ENCODE measurements at places on chromosomes 3 and 15. TPM values are rescaled to one million over a fixed set of nuclear protein-coding genes. Genes with fewer than 3 reads are reported as not detected.

DNA sequence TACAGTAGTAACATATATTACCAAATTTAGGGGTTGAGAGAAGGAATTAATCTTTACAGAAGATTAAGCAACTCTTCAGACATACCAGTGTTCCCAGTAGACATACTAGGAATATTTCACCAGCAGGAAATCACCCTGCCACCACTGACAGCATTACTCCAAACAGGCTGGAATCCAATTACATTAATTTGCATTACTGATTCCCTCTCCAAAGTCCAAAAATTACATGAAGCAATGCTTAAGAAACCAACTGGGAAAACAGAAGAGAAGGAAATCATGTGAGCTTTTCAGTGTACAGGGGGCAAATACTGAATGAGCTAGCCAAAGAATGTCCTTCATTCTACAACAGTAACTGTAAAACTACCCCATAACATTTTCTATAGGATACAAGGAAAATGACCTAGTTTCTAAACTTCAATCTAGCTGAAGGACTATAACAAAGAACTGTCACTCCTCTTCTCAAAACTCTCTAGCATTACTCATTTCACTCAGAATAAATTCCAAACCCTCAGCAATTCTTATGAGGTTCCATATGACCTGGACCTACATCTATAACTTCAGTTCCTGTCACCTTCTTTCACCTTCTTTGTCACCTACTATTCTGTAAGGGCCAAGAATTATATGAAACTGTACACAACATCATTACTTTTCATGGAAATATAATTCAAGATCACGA is 72.7 kb downstream of the INO80 start:
- H3K4me3 ChIP-seq = no peak overlapping the region
- H3K36me3 ChIP-seq = peaks cover 91% of the 10 kb centered on the region
- no peak for DNase-seq
- no peaks in the 10 kb centered on the region for H3K4me1 ChIP-seq
- H3K27ac ChIP-seq = no peak overlapping the region

DNA sequence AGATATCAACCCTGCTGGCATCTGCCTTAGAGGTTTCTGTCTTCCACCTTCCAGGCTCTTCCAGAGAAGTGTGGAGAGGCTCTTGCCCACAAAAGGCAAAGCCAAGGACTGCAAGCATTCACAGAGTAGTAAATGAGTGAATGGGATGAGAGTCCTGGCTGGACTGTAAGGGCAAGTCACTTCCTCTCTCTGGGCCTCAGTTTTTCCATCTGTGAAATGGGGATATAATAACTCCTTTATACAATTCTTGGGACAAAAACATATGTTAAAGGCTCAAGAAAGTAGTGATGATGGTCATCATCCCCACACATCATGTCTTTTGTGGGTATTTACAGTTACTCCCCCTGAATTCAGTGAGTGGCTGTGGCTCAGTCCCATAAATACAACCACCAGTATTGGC is 10.7 kb upstream of the FGD5 start:
- peaks cover 65% of the 10 kb centered on the region for H3K27me3 ChIP-seq
- no peak for DNase-seq
- no peaks in the 10 kb centered on the region for H3K36me3 ChIP-seq
- peak overlapping the region; percentile 35 for H3K27ac ChIP-seq
- H3K4me3 ChIP-seq = no peak overlapping the region
- peaks cover 38% of the 10 kb centered on the region for H3K4me1 ChIP-seq

DNA sequence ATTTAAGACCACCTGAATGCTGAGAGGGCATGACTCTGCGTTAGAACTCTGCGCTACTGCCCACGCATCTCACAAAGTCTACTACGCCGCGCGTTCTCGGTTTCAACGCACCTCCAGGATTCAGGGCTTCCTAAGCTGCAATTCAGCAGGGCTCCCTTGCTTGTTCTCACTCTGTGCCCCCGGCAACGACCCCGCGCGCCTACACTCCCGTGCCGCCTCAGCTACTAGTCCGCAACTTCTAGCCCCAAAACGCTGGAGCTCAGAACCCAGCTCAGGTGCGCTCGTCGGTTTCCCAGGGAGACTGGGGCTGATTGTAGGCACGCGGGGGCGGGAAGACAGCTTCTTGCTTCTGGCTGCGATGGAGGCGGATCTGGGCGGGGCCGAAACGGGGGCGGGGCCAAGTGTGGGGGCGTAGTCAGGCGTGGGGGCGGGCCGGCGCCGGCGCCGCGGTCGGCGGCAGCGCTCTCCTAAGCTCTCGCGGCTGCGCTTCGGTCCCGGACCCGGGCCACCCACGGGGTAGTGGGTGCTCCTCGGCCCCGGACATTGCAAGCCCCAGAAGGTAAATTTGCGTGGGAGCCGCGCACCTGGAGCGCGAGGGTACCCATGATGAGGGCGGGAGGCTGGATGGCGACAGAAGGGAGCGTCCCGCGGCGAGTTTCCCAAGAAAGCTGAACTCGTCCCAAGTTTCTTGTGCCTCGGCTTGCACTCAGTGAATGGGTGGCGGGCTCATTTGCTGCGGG is at the start of gene ARHGEF26:
ARHGEF26 (plus strand) TSS at position 430 of the 740 bp plus-strand sequence. CDS start 603 bp downstream, outside the sequence.
- peaks cover 43% of the 10 kb centered on the region for H3K4me1 ChIP-seq
- no peaks in the 10 kb centered on the region for H3K36me3 ChIP-seq
- no peaks in the 10 kb centered on the region for H3K27me3 ChIP-seq
- peak within 1 kb of the TSS; percentile 45 for H3K27ac ChIP-seq
- peak within 1 kb of the TSS; percentile 74 for H3K4me3 ChIP-seq
- DNase-seq = peak; percentile 90

DNA sequence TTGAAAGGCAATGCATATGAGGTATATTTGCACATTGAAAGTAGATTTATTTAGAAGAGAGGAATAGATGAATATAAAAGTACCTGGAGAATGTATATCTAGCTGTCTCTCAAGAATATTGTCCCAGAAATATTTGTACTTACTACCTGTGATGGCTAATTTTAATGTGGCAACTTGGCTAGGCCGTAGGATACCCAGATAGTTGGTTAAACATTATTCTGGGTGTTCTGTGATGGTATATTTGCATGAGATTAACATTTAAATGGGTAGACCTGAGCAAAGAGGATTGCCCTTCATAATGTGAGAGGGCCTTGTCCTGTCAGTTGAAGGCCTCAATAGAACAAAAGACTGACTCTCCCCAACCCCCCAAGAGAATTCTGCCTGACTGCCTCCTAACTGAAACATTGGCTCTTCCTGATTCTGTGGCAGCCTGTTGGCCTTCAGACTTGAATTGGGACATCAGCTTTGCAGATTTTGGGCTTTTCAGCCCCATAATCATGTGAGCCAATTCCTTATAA is 69.4 kb upstream of the FILIP1L start:
- no peak overlapping the region for H3K4me3 ChIP-seq
- H3K27me3 ChIP-seq = no peaks in the 10 kb centered on the region
- DNase-seq = no peak
- H3K36me3 ChIP-seq = no peaks in the 10 kb centered on the region
- H3K4me1 ChIP-seq = peaks cover 7% of the 10 kb centered on the region

- H3K4me3 ChIP-seq = no peak overlapping the region
- H3K27me3 ChIP-seq = no peaks in the 10 kb centered on the region
- H3K27ac ChIP-seq = no peak overlapping the region
- no peaks in the 10 kb centered on the region for H3K36me3 ChIP-seq
Measured at GRCh38 chr3:102605153-102605552, 170.3 kb downstream of the ZPLD1 start.

- peaks cover 66% of the 10 kb centered on the region for H3K4me1 ChIP-seq
- H3K27ac ChIP-seq = peak within 1 kb of the TSS; percentile 83
- H3K27me3 ChIP-seq = peaks cover 85% of the 10 kb centered on the region
Measured at GRCh38 chr3:128492671-128493569, at the start of gene GATA2. TSS of gene GATA2 (minus strand) at chr3:128493201. CDS start at chr3:128487031, 6,170 bp downstream.

DNA sequence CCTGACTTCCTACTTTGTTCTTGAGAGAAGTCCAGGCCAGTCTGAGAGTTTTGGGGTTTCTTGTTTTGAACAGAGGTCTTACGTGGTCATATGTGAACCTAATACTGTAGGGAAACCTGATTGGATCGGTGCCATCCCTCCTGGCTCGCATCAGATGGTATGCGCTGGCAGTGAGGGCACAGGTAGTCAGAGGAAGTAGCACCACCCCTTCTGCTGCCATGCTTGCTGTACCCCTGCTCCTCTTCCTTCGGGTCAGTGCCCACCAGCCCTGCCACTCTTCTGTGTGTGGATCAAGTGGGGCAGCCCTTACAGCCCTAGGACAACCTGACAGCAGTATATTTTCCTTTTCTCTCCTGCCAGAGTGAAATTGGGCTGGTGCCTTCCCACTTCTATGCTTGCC is 39.7 kb downstream of the CHCHD6 start:
- no peak overlapping the region for H3K4me3 ChIP-seq
- peaks cover 14% of the 10 kb centered on the region for H3K4me1 ChIP-seq
- no peaks in the 10 kb centered on the region for H3K36me3 ChIP-seq
- H3K27me3 ChIP-seq = no peaks in the 10 kb centered on the region

GRCh38 chr3:88403319-88403718 is 253.6 kb downstream of the C3orf38 start:
- H3K27ac ChIP-seq = no peak overlapping the region
- H3K4me1 ChIP-seq = no peaks in the 10 kb centered on the region
- H3K27me3 ChIP-seq = no peaks in the 10 kb centered on the region
- no peak for DNase-seq

DNA sequence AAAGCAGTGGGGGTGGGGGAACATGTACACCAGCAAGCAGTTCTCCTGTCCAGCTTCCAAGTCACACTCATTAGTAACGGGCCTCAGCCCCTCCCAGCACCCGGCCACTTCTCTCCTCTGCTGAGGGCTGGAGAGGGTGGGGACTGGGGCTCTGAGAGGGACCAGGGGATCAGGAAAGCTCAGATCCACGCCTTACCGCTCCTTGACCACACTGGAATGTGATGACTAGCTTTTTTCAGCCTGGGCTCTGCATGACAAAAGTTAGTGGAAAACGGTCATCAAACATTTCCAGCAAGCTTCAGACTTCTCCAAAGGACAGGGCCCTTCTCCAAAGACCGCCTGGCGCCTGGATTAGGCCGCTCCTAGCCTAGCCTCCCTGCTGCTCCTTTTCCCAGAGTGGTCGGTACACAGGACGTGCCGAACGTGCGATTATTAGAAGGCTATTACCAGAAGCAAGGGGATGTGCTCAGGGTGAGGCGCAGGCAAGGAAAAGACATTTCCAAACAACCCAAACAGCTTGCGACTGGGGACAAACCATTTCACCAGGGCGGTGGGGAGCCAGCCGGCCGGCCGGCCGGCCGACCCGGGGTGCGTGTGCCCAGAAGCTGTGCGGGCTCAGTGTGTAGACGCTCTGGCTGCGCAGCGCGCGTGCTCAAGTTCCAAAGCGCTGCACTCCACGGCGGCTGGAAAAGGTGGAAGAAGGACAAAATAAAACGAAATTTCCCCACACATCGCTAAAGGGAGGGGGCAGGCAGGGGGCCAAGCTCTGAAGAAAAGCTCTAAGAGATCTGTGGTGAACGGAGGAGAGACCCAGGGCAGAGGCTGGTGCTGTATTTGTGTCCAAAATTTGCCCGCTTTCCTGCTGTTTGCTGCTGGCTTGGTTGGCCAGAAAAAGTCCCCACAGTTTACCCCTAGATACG is 51.0 kb upstream of the SSR3 start:
- peak overlapping the region; percentile 36 for H3K4me3 ChIP-seq
- no peaks in the 10 kb centered on the region for H3K36me3 ChIP-seq
- peak; percentile 89 for DNase-seq
- peaks cover 24% of the 10 kb centered on the region for H3K4me1 ChIP-seq
- peaks cover 8% of the 10 kb centered on the region for H3K27me3 ChIP-seq

- H3K27me3 ChIP-seq = no peaks in the 10 kb centered on the region
- no peak for DNase-seq
- peaks cover 4% of the 10 kb centered on the region for H3K4me1 ChIP-seq
- no peak overlapping the region for H3K27ac ChIP-seq
- no peaks in the 10 kb centered on the region for H3K36me3 ChIP-seq
Measured at GRCh38 chr3:67017211-67017610, 19.1 kb downstream of the KBTBD8 start.

- peaks cover 4% of the 10 kb centered on the region for H3K4me1 ChIP-seq
- DNase-seq = no peak
- H3K27ac ChIP-seq = peak overlapping the region; percentile 88
Measured at GRCh38 chr3:150372722-150373121, 35.4 kb upstream of the TSC22D2 start.

DNA sequence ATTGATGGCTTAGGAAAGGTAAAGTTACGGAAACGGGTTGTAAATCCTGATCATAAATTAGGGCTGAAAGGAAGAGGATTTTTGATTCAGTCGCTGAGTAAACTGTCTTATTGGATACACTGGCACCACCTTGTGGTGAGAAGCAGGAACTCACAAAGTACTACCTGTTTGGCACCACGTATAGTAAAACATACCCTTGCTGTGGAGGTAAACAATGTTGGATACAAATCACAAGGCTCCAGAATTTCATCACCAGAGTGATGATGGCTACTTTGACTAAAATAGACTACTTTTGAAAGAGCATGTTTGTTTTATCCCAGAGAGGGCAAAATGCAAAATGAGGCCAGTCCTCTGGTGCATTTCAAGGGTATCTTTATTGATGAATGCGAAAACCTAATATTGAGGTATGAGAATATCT is 216.9 kb downstream of the IGSF11 start:
- no peak overlapping the region for H3K4me3 ChIP-seq
- no peak overlapping the region for H3K27ac ChIP-seq
- no peaks in the 10 kb centered on the region for H3K27me3 ChIP-seq
- H3K36me3 ChIP-seq = no peaks in the 10 kb centered on the region

DNA sequence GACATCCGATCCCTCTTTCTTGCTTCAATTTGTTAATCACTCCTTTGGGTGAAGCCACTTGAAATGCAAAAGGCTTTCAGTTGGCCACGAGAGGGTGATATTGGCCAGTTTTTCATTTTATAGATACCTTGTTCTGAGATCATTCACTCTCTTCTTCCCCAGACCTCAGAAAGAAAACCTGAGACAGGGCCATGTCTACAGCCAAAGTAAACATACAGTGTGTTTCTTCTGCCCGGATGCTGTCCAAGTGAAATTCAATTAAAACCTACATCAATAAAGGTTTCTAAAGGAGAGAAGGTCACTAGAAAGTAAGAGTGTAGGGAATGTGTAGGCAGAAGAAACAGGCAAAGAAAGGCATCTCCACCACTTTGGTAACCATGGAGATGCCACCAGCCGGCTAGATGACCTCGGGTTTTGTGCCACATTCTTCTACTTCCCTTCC is 39.5 kb upstream of the FMN1 start:
- H3K27me3 ChIP-seq = no peaks in the 10 kb centered on the region
- no peaks in the 10 kb centered on the region for H3K36me3 ChIP-seq
- H3K4me1 ChIP-seq = no peaks in the 10 kb centered on the region
- no peak overlapping the region for H3K27ac ChIP-seq
- DNase-seq = no peak
- H3K4me3 ChIP-seq = no peak overlapping the region

TRMT10C gene
- 26.6 TPM for polyA plus RNA-seq

GOLGA6L4 gene
- polyA plus RNA-seq = 27.0 TPM

GOLGA8T gene
- polyA plus RNA-seq = not detected

ADPRH gene
- 12.7 TPM for polyA plus RNA-seq

SPESP1 gene
- polyA plus RNA-seq = 6.5 TPM

PLA2G4D gene
- 0.17 TPM for polyA plus RNA-seq

GHRL gene
- polyA plus RNA-seq = 123 TPM

HEXA gene
- 83.2 TPM for polyA plus RNA-seq

LRRC31 gene
- not detected for polyA plus RNA-seq

NCK1 gene
- polyA plus RNA-seq = 41.4 TPM
